ENCODE measurements at places on chromosomes 1 and 21. TPM values are rescaled to one million over a fixed set of nuclear protein-coding genes. Genes with fewer than 3 reads are reported as not detected.

The TSTD1 gene
- 40.2 TPM for total RNA-seq

The LYSMD1 gene
- 5.5 TPM for total RNA-seq

DNA sequence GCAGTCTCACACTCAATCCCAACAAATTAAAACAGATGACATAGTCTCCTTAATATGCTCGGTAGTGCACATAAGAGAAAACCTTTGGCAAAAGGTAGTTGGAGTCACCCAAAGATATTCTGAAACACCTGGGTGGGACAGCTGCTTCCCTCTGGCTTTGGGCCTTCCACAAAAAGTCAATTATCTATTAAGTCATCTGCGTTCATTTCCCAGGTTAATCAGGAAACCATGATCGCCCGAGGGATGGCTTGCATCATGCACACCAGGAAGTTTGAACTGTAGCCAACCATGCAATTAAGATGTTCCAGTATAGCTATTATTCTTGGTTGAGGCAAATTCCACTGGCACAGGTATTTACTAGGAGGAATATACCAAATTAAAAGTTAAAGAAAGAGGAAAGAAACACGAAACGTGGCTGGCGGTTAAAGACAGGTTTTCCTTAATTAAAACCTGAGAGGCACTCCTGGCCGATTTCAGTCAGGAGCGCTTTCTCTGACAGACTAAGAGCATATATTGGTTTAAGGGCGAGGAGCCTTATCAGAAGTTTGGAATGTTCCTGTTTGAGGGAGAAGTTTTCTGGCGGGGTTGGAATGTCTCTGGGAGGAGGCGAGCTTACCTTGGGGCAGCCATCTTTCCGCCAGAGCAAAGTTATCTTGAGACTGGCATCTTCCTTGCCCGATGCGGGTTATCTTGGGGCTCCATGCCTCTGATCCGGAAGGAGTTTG is 19.9 kb downstream of the CLDN17 start:
- no peak for DNase-seq

The TMEM183A gene
- total RNA-seq: 76.9 TPM

DNA sequence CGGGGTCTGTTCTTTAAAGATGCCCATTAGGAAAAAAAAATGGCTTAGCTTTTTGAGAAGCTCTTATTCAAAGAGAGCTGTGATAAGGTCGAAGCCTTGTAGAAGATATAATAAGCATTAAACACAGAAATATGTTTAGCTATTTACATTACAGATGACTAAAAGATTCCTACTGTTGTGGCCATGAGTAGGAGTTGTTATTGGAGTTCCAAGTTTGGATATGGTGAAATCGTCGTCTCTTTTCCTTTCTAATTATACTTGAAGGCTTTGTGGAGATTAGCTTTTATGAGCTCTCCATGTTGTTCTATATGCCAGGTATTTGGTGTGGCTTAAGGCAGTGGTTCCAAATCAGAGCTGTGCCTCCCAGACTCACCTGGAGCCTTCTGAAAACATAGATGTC is 79.9 kb upstream of the LAMC2 start:
- no peak for DNase-seq

DNA sequence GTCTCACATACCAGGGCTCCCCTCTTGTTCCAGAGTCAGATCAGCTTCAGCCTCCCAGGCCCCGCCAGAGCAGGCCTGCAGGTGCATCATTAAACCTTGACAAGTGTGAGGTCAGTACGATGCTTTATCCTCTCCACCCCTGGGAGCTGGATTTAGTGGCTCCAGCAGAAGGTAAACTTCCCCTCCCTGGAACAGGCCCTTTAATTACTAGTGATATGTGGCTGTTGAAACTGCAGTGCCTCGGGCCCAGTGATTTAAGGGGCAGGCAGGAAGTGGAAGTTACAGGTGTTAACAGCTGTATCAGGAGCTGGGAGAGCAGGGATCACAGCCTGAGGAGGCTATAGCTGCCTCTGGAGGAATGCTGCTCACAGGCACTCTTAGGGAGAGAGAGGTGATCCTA is 132.4 kb upstream of the KLHDC7A start:
- DNase-seq: no peak

- DNase-seq: no peak
These were observed 56.5 kb upstream of the PSEN2 start for GRCh38 chr1:226813671-226814591.

DNA sequence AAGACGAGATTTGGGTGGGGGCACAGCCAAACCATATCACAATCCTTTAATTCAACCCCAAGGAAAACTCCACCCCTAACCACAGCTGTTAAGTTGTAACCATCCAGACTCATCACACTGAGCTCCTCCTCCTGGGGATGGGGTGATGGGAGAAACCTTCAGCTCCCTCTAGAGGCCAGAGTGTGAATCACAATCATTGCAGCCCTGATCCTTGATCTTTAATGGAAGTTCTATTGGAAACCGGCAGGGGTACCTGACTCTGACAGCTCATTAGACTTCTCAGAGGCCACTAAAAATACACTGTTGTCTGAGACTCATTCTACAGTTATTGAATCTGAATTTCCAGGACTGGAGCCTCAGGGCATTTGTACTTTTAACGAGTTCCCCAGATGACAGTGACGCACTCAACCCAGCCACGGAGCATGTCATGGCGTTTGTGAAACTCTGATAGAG is 127.2 kb downstream of the IGSF21 start:
- DNase-seq: no peak

DNA sequence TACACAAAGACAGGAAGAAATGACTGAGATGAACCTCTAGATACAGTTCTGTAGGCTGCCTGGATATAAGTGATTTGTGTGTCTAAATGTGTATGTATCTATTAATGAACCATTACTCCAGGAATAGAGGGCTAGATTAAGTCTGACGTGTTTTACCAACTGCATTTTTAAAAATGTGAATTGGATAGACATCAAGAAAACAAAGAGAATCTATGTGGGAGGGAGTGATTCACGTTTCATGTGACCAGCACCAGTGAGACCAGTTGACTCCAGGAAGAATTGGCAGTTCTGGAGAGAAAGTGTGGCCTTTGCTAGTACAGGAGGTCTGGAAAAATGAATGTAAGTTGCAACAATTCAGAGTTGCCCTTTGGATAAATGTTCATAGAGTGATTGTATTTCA is 53.4 kb upstream of the RGS21 start:
- DNase-seq: no peak
